ENCODE measurements at places on chromosomes 1 and 21.

DNA sequence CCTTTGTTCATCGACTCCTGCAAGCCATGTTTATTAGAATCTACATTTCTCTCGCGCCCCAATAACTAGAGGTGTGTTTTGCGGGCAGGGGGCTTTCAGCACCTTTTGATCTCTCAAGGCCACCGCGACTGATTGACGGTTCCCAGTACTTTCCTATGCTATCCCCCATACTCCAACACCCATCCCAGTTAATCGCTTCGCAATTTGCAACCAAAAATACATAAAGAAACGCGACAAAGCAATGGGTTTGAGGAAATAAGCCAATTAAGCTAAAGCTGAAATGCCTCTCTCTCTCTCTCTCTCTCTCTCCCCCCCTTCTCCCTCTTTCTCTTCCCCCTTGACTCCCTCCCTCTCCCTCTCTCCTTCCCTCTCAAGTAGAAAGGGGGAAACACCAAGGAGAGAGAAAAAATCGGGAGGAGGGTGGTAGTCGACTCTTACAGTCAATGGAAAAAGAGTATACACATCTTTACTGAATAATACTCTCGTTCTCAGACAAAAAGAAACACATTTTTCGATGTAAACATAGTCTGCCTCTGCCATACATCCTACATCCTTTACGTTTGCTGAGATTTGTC is 128.0 kb upstream of the DPYD start:
- no peak for DNase-seq

DNA sequence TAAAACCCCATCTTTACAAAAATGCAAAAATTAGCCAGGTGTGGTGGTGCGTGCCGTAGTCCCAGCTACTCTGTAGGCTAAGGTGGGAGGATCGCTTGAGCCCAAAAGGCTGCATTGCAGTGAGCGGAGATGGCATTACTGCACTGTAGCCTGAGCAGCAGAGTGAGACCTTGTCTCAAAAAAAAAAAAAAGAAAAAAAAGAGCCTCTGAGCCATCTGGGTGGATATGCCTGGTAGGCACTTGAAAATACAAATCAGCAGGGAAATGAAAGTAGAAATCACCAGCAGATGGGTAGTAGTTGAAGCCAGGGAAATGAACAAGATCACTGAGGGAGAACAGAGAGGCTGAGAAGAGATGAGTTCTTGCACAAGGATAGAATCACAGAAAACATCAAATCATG is 131.0 kb upstream of the HMCN1 start:
- DNase-seq: no peak

GRCh38 chr1:5937373-5937857 is 54.8 kb downstream of the NPHP4 start:
- DNase-seq: no peak

GRCh38 chr1:32334864-32335534 is 1.0 kb downstream of the MARCKSL1 start:
- DNase-seq: peak; percentile 74

DNA sequence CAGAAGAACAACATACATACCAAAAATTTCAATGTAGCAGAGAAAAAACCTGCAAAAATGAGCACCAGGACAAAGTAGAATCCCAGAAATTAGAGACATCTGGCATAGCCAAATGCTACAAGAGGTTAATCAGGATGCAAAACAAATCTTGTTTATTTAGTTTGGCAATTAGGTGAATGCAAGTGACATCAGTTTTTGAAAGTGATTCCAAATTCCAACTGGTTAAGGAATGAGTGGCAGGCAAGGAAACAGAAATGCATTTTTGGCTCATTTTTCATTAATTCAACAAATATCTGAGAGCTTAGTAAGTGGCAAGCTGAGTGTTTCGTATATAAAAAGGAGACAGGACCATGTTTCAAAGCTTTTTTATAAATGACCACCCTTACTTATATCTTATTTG is 21.3 kb downstream of the SCAF4 start:
- DNase-seq: no peak

DNA sequence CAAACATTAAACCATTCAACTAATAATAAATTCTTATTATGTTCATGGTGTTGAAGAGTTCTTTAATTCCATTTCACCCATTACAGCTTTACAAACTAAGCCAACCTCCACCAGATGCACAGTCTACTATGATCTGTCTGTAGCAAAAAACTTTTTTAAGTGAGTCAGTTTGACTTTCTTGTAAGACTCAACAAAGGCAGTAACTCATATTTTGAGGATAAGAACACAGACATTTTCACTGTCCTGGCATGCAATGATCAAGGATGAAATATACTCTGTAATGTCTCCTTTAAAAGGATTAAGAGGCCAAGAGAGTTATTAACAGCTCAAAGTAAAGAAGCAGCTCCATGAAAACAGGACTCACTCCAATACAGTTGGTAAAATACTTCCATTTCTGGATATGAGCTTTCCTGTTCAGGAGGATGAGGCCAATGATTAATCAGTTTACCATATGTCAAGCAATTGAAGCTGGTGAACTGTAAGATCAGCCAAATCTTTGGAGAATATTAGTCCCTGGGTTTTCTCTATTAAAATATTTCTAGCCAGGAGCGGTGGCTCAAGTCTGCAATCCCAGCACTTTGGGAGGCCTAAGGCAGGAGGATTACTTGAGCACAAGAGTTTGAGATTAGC is 20.6 kb downstream of the XKR8 start:
- DNase-seq: no peak

GRCh38 chr1:161198897-161199431 is at the start of gene ADAMTS4:
Gene ADAMTS4 (minus strand): TSS chr1:161199054. CDS start chr1:161198627, 427 bp downstream.
- peak; percentile 74 for DNase-seq

DNA sequence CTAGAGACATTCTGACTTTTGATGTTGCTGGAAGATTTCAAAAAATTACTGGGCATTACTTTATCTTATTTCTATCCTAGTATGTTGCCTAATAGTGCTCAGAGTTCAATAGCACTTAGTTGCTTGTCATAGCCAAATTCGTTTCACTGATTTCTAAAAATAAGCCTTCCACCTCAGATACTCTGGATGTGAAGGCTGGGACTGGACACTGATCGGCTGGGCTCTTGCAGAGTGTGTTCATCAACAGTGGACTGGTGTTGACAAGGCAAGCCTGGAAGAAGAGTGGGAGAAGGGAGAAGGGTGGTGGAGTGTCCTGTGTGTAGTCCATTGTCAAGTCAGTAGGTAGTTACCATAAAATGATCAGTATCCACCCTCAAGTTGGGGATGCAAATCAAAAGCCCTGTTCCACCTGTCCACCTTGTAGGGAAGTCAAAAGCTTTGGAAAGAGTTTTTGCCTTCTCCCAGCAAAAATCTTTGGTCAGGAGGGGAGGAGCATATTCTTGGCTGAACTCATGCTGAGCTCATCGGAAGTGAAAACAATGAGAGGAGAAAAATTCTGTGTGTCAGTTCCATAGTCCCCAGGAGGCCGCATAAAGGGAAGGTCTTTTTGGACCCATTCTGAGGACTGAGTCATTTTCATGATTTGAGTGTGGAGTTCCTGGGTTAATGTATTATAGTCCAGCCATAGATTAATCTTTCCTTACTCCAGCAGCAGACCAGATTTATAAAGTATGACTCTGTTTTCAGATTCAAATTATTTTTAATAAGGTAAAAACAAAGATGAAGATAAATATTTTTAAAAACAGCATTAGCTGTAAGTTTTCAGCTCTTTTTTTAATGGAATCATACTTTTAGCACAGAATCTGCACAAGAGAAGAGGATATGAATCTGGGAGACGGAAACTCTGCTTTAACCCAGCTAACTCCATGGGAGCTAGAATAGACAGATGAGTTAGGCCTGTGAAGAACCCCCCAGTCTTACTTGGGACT is 99.5 kb upstream of the BMP8A start:
- no peak for DNase-seq

DNA sequence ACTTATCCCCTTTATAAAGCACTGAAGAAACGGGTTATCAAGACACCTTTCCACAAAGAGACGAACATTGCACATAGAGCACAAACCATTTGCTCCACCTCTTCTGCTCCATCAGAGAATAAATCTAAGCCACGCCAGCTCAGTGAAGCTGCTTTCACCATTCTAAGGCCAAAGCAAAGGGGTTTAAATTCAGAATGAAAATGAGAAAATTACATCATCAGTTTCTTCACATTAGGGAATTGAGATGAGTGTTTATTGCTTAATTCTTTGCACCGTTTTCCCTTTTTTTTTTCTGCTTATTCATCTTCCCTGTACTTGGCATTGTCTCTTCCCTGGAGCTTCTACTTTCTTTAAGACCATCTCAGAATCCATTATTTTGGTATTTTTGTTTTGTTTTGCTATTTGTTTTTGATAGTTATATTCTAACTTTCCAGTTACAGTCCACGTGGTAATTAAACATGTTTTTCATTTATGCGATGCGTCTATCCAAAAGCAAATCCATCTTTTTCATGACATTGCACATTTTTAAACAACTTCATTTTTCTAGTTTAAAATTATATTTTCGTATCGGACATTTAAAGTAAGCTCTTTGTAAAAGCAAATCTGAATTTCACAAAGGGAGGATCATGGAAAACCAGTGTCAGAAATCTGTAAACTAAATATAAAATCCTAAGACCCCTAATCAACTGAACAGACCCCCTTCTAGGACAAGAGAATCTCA is 1.9 kb upstream of the OR2T34 start:
- no peak for DNase-seq

DNA sequence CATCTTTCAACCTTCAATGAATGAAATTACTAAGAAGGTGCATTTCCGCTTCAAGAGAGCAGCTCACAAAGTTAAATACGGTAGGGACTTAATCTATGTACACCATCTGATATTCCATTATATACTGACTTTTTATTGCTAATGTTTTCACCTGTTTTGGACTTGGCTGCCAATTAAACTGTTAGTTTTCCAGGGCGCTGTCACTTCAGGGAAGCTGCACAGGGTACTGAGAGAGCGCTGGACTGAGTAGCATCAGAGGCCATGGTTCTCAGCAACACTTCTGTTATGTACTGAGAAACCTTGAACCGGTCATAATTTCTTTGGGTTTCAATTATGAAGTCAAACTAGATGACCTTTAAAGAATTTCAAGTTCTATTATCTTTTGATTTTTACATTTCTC is 8.2 kb downstream of the SSX2IP start:
- DNase-seq: no peak

- DNase-seq: no peak
Measured at GRCh38 chr1:241695246-241696171, 43.4 kb downstream of the WDR64 start.

GRCh38 chr1:210340841-210341240 is 12.1 kb downstream of the HHAT start:
- no peak for DNase-seq

GRCh38 chr1:3652548-3653285 is 401 bp downstream of the TP73 start:
- DNase-seq: peak; percentile 54

- no peak for DNase-seq
Measured at GRCh38 chr1:203692565-203693470, 66.2 kb downstream of the ATP2B4 start.

GRCh38 chr1:869499-870244 is 54.1 kb upstream of the SAMD11 start:
- peak; percentile 84 for DNase-seq

DNA sequence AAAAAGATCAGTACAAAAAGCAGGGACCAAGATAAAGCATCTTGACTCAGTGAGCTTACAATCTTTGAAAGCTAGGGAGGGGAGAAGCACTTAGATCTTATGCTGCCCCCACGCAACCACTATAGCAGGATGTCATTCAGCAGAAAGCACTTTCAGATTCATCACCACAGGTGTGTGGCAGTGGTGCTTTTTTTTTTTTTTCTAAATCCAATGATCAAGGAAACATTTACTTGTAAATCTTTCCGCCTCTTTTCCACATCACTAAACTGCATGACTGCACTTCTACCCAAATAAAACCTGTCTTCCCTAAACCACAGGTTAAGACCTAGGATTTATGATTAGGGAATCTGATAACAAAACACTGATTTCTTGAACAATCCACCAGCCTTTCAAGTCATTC is 154.8 kb downstream of the SLC45A1 start:
- no peak for DNase-seq

DNA sequence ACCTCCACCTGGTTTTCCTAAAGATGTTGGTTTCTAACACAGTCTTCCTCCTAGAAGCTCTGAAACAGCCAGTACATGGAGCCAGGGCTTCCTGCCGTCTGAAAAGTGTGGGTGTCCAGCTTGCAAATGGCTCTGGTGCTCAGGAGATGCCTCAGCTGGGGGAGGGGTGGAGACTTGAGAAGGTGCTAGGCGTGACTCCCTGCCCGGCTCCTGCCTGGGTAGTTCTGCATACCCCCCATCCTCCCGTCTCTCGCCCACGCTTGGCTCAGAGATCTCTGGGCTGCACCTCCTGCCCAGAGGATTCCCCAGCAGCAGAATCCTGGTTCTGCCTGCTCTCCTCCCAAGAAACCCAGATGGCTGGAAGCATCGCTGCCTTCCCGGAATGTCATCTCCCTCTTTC is 16.9 kb downstream of the STUM start:
- no peak for DNase-seq

- no peak for DNase-seq
Measured at GRCh38 chr1:2330035-2330434, 61.3 kb downstream of the MORN1 start.

DNA sequence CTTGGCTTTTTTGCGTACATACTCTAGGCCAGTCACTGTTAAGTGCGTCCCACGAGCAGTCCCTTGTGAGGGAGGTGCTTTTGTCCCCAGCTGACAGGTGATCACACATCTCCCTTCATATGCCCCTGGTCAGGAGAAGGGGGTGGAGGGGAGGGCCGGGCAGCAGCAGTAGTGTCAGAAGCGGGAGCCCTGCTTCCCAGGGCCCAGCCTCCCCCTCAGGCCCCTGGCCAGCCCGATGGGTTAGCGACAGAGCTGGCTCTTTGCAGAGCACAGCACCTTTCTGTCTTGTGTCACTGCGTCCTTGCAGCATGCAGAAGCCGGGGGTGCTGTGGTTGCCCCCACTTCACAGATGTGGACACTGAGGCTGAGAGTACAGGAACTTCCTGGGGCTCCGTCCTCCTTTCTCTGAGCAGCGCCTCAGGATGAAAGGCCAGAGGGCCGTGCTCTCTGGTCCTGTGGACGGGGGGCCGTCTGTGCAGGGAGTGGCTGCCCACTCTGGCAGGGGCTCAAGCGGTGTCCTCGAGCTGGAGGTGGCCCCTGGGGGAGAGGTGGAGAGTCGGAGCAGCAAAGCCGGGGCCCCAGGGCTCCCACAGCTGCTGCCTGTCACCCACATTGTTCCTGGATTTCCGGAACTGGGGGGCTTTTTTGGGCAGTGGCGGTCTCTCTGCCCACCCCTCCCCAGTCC is 5.9 kb downstream of the TMEM201 start:
- DNase-seq: no peak

GRCh38 chr1:51729156-51729823 is 112.4 kb downstream of the OSBPL9 start:
- peak; percentile 95 for DNase-seq

All from neural progenitor cell (in vitro differentiated cells).